CD4-positive, alpha-beta T cell treated with Interleukin-2 at 100 ng/mL for 4 hours (primary cell): ENCODE measurements at places on chromosomes 12 and 14.
A peak's percentile ranks its signal among the peaks of the same experiment; 100 is the strongest.

- DNase-seq: peak; percentile 71
Observed at GRCh38 chr12:9761419-9761781, 699 bp upstream of the CD69 start.

GRCh38 chr12:104427547-104427938 is 29.2 kb upstream of the CHST11 start:
- DNase-seq: no peak

DNA sequence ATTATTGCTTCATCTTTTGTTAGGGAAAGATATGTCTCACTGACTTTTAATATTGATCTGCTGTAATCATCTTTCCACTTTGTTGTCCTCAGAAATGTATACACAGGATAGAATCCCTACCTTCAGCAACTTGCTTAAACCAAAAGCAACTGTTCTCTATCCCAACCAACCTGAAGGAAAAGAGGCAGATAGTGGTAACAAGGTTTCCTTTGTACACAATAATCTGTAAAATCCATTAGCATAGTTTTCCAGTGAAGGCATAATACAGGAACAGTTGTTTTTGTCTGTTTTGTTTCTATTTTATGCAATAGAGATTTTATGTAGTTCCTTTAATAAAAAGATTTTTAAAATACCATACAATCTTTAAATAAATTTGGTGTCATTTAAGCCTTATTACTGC is 170.5 kb downstream of the PIK3C2G start:
- DNase-seq: no peak

- DNase-seq: no peak
Observed at GRCh38 chr14:51443195-51444018, 203.4 kb downstream of the TMX1 start.

- no peak for DNase-seq
Observed at GRCh38 chr12:94193168-94193567, 44.8 kb downstream of the PLXNC1 start.

DNA sequence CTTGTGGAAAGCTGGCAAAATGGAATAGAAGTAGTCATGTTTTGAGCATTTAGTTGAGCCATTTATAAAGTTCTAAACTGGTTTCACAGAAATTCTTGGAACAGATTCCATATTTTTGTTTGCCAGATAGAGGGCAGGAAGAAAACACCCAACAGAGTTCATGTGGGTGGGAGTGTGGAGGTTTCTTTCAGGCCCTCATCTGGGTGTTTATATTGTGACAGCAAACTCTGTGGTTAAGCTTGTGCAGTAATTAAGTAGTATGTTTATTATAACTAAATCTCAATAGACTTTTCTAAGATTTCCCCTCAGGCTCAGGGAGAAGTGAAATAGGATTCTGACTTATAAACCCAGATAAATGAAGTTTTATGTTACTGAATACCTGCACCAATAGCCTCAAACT is 57.4 kb downstream of the SPPL3 start:
- no peak for DNase-seq

- DNase-seq: peak; percentile 69
Observed at GRCh38 chr12:46266869-46267574, 1.8 kb downstream of the SLC38A1 start.

GRCh38 chr12:114829833-114830232 is 145.9 kb upstream of the TBX3 start:
- no peak for DNase-seq

DNA sequence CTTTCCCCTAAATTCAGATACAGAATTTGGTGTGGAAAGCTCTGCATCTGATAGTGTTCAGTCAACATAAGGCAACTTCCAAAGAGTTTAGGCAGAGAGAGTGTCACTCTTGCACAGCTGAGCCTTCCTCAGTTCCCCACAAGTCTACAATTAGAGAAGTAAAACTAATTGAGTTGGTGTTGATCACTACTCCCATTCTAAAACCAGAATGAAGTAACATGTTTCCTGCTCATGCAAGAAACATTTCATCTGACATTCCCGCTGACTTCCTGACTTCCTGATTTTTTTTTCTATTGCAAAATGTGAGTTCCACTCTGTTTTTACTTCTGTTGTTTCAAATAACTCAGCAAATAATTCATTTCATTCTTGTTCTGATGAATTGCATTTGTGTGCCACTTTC is 271.0 kb downstream of the ALG10B start:
- DNase-seq: no peak

- peak; percentile 68 for DNase-seq
Observed at GRCh38 chr12:45732250-45732649, 2.7 kb downstream of the ARID2 start.

GRCh38 chr14:86826661-86827060 is 1166.3 kb downstream of the GALC start:
- DNase-seq: no peak

- no peak for DNase-seq
Observed at GRCh38 chr14:55741240-55741639, 161.2 kb downstream of the KTN1 start.

DNA sequence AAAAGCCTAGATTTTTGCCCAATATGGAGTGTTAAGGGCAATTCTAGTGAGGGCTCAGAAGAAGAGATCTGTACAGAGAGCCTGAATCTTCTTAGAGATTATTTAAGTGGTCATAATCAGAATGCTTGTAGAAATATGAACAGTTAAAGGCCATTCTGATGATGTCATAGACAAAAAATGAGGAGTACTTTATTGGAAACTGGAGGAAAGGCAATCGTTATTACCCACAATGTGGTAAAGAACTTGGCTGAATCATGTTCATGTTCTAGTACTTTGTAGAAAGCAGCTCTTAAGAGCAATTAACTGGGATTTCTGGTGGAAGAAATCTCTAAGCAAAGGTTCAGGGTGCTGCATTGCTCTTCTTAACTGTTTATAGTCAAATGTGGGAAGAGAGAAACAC is 36.4 kb upstream of the SYT10 start:
- no peak for DNase-seq

DNA sequence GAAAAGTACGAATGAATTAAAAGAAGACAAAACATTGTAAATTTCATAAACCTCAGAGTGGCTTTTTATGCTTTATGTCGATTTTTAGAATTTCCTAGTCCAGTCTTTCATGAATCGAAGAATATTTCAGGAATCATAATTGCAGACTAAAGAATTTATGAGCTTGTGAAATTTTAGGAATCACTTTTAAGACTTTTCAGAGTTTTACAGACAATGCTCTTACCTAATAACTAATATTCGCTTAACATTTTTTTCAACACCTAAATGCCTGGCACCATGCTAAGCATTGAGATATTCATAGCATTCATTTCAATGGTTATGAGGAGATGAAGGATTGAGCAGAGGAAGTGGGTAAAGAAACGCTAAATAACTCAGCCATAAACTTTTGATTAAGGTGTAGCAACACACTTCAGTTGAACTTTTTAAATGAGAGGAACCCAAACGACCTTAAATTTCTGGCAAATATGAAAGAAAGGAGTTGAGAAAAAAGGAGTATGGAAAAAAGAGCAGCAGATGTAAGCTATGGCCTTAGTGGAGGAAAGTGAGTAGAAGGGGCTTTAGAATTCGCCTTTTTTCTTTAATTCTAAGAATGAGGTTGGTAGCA is 739 bp upstream of the USP44 start:
- no peak for DNase-seq

GRCh38 chr14:36452860-36453259 is 67.2 kb downstream of the NKX2-1 start:
- DNase-seq: no peak

DNA sequence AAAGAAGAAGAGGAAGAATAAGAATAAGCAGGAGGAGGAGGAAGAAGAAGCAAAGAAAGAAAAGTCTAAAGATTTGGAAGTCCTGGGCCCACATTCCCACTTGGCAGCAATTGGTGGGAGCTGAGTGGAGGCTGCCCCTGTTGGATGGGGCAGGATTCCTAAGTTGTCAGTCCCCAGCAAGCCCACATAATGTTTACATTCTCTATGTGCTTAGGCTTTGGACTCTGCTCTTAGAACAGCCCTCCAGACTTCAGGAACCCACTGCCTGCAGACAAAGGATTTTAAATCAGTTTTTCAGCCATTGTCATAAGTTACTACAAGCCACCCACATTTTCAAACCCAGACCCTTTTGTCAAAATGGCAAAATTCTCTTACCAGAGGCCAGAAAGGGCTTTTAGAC is 92.0 kb downstream of the OTX2 start:
- no peak for DNase-seq

DNA sequence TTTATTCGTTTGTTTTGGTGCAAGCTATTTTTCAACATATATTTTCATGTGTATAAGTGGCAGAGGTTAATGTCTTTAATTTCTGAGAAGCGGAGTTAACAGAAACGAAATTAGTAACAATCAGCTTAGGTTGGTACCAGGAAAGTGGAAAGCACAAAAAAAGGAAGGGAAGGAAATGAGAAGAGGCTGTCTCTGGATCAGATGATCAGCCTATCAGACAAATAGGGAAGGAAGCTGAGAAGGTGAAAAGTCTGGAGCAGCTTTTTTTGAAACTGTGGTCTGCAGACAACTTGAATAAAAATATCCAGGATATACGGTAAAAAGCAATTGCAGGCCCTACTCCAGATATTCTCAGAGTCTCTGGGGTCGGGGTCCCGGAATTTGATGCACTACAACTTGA is 265.0 kb downstream of the SSPN start:
- DNase-seq: no peak

DNA sequence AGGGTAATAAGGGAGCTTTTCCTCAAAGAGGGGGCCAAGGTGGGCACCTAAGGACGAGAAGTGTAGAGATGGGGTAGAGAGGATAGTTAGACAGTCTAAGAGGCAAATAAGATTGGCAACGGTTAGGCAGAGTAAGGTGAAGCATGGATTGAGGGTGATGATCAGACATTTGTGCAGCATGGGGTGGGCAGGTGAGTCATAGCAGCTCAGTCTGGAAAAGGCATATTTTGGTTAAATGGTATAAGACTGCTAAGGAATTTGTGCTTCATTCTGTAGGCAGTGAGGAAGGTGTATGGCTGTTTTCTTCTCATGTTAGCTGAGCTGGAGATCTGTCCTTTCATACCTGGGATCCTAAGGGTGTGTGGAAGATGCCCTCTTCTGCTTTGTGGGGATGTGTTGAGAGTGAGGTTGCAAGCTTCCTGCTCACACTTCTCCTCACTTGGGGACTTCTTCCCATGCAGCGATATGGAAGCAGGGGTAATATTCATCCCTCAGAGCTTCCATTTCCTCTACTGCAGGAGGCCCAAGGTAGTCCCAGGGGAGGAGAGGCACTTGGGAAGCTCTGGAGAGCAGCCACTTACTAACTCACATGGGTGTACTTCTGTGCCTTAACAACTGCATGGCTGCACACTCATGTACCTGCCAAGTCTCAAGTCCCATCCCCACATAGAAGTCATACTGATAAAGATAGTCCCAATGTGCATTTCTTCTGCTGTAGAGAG is 28.9 kb downstream of the GSG1 start:
- no peak for DNase-seq

DNA sequence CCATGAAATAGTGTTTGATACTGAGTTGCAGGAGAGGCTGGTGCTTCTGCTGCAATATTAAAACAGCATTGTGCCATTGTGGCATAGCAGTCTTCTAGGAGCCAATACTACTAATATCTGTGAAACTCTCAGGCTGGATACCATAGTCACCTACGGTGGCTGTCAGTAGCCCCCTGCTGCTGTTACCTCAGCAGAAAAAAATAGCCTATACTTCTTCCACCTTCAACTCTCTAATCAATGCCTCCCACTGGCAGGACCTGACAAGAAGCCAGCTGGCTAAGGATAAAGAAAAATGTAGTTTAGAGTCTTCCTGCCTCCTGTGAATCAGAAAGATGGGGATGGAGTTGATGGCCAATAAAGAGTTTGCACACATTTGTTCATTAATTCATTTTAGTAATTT is 91.6 kb downstream of the PDE3A start:
- DNase-seq: no peak

DNA sequence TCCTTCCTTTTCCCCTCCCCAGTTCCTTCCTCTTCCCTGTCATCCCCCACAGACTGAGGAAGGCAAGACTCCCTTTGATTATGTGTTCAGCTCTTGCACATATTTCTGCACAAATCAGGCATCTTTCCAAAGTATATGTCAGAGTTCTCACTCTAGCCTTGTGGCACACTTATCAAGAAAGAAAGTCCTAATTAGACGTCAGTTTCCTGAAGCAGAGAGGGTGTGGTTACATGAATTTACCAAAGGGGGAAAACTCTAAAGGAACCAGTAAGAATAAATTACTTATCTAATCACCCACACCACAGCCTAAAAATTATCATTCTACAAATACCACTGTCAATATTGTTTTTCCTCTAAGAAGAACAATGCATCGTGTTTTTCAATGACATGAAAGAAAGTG is 120.7 kb upstream of the GRIP1 start:
- DNase-seq: no peak

- DNase-seq: peak; percentile 1
Observed at GRCh38 chr14:96987086-96987474, 189.9 kb downstream of the VRK1 start.

GRCh38 chr12:128671528-128672042 is 152.2 kb downstream of the SLC15A4 start:
- no peak for DNase-seq

DNA sequence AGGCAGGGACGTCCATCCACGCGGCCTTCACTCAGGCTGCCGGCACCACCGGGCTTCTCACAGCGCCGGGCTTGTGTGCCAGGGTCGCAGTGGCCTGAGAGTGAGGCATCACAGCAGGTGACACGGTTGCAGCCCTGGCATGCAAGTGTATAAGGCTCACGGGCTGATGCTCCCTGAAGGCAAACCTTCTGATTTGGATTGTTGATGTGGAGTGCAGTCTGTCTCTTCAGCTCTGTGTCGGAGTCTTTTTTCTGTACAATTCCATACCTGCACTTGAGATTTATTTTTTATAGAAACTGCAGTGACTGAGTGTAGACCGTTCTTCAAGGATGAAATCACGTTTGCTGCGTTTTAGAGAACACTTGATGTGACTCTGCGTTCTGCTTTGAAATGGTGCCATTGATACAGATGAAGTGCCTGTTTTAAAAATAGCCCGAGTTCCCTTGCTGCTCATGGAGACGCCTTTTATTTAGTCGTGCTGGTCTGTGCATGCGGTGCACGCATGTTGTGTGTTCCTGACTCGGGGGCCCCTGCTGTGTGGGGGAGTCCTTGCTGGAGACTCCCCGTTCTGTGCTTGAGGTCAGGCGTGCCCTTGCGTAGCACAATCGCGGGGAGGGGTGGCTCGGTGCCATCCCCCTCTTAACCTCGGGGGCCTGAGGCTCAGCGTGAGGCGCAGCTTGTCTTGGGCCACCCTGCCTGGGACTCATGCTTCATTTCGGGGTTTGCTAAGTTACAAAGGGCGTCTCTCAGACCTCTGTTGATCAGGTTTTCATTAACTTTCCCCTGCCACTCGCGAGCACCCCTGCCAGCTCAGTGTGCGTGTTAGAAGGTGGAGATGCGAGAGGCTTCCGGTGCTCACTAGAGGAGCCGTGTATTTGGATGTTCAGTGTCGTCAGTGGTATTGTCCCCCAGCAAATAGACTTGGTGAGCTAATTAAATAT is 21.6 kb upstream of the AMN start:
- peak; percentile 2 for DNase-seq

- no peak for DNase-seq
Observed at GRCh38 chr12:110203546-110203945, 77.5 kb upstream of the ATP2A2 start.

DNA sequence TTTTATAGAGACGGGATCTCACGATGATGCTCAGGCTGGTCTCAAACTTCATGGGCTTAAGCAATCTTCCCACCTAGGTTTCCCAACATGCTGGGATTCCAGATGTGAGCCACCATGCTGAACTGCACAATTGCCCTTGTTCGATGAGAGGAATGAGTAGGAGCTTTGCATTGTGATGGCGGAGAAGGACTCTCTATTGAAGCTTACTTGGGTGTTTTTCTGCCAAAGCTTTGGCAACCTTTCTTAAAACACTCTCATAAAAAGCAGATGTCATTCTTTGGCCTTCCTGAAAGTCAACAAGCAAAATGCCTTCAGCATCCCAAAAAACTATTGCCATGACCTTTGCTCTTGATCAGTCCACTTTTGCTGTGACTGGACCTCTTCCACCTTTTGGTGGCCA is 904.8 kb upstream of the TMEM132C start:
- no peak for DNase-seq
